ENCODE measurements at places on chromosomes 4 and X.

- DNase-seq = peak; percentile 8
Observed at GRCh38 chr4:75671802-75672421, 1.3 kb downstream of the G3BP2 start.

DNA sequence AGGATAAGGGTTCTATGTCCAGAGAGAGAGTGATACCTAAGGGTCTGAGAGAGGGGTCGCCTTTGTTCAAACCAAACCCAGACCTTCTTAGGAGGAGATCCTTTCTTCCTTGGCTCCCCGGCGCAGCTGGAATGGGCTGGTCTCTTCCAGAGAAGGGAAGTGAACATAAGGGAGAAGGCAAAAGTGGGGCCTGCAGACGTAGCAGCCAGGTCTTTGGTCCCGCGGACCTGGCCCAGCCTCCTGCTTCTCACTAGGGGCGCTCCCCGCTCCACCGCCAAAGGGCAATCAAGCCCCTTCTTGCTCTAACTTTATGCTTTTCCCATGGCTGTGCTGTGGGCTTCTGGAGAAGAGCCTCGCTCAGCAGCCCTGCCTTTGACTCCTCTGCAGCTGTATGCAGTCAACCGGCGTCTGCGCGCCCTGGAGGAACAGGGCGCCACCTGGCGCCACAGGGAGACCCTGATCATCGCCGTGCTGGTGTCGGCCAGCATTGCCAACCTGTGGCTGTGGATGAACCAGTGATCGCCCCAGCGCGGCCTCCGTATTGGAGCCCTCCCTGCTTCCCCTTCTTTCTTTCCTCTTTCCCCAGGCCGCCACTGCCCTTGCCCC is 6.5 kb downstream of the FATE1 start:
- DNase-seq = no peak

DNA sequence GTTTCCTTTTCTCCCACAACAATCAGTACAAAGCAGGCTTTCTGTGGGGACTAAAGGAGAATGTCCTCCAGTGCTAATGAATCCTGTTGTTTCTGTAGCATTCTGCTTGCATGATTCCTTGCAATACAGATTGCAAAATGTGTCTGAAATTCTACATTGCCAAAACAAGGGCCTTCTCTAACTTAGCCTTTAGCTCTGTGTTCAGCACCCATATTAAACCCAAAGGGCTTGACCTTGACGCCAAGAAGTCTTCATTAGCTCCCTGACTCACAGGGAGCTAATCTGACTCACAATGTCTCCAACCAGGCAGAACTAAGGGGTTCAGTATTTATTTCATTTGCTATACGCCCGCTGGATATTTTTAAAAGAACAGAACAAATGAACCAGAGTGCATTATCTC is 241.4 kb upstream of the CLNK start:
- peak; percentile 69 for DNase-seq

DNA sequence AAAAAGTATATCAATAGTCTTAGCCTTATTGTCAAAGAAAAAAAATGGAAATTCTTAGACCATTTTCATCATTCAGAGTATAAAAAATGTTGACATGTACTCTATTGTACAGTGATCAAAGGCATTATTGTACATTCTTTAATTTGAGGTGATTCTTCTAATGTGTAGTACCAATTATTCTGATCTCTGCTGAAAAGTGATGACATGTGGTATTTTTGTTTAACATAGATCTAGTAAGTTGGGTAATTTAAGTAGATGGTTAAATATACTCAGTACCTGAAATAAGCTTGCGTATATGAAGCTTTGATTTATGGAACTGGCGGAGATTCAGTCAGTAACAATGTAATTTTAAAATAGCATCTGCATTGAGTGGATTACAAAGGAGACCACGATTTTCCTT is 5.1 kb downstream of the TENM3 start:
- no peak for DNase-seq

DNA sequence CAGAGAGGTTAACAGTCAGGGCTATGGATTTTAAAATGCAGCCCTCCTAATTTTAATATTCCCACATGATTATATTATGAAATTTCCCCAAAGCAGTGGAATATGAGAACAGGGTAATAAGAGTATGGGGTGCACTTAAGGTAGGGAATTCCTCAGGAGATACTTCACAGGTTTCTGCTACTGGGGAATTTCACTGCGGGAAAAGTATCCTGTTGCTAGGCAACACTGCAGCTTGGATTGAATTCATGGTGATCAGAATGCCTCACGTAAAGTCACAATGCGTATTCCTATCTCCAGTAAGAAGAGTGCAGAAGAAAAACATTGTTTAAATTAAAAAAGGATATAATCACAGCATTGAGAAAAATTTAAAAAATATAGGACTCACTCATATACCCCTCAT is 398.1 kb upstream of the RPS6KA3 start:
- DNase-seq = no peak
